Right renal pelvis (tissue), 4 donors: ENCODE measurements at places on chromosomes 4 and X. TPM values are rescaled to one million over a fixed set of nuclear protein-coding genes. Genes with fewer than 3 reads are reported as not detected.

- DNase-seq: no peak
Observed at GRCh38 chr4:2963966-2964471, 648 bp downstream of the GRK4 start.

TREX2 gene
- 0.37 TPM for polyA plus RNA-seq

- no peak for DNase-seq
Observed at GRCh38 chr4:10181745-10182445, 65.3 kb upstream of the WDR1 start.

ARR3 gene
- not detected for polyA plus RNA-seq

CXCL8 gene
- polyA plus RNA-seq: 0.39 TPM

DNA sequence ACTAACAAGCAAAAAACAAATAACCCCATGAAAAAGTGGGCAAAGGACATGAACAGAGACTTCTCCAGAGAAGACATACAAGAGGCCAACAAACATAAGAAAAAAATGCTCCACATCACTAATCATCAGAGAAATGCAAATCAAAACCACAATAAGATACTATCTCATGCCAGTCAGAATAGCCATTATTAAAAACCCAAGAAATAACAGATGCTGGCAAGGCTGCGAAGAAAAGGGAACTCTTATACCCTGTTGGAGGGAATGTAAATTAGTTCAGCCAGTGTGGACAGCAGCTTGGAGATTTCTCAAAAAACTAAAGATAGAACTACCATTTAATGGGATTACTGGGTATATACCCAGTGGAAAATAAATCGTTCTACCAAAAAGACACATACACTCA, 79.6 kb downstream of the MAPK10 start:
- DNase-seq: no peak

DNA sequence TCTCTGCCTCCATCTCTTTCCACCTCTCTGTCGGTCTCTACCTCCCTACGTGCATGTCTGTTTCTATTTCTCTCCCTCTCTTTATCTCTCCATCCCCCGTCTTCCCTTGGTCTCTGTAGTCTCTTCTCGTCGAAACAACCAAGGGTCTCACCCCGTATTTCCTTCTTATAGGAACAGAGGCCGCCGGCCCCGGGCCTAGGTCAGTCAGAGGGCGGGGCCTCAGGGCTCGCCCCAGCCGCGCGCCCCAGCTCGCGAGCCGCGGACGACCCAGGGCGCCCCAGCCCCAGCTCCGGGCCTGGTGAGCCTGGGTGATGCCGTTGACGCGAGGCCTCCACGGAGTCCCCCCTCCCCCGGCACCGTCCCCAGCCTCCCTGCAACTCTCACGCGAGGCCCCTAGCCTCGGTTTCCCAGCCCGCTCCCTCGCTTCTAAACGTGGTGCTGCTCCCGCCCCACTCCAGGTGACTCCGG, 6.6 kb downstream of the TIMM17B start:
- no peak for DNase-seq

DNA sequence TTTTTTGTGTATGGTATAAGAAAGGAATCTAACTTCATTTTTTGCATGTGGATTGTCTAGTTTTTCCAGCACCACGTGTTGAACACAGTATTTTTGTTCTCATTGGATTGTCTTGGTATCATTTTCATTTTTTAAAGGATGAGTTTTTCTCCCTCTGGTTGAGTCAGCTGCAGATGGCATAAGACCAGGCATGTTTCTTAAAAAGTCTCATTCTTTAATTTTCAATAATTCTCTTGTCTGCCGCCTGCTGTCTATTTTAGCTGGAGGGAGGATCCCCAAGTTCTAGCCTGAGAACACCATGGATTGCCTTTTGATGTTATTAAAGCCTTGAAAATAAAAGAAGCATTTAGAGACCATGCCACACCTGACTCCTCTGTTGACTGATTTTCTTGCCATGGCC, 263.8 kb downstream of the ARHGAP24 start:
- no peak for DNase-seq

DNA sequence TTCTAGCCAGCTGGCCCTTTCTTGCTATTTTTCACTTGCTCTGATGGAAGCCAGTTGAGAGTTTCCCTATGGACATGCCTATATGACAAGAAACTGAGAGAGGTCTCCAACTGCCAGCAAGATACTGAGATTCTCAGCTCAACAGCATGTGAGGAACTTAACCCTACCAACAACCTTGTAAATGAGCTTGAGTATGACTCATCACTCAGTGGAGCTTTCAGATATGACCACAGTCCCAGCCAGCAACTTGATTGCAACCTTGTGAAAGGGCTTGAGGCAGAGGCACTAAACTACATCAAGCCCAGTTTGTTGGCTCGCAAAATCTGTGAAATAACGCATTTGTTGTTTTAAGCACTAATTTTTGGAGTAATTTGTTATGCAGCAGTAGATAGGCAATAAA, 175.8 kb downstream of the COMMD8 start:
- no peak for DNase-seq

GNRHR gene
- polyA plus RNA-seq: 0.28 TPM

DNA sequence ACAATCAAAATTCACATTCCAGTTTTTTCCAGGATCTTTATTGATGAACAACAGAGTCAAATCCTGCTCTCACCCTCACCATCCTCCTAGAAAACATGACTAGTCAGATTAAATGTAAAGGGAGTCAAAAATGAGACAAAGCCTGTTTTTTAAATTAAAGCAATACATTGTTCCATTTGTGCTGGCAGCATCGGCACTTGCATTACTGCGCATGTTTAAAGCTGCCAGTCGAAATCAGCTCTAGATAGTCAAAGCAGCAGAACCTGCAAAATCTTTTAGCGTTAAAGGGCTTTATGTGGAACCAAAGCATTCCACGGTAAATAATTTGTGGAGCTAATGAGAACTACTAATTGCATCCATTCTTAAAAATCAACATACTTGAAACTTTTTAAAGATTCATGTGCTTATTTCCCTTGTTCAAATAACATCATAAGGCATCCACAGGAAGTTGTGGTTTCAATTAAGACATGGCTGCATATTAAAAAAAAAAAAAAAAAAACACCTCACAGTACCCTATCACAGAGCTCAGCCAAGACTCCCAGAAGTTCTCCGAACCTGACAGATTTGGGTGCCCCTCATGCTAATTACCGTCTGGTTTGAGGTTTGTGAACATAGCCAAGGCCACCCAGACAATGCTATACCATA, 82.2 kb downstream of the SH3KBP1 start:
- no peak for DNase-seq
